CMK (cell line): ENCODE measurements at places on chromosomes 4 and X.

GRCh38 chrX:150182161-150182560, 181.0 kb upstream of the MAMLD1 start:
- DNase-seq: no peak

DNA sequence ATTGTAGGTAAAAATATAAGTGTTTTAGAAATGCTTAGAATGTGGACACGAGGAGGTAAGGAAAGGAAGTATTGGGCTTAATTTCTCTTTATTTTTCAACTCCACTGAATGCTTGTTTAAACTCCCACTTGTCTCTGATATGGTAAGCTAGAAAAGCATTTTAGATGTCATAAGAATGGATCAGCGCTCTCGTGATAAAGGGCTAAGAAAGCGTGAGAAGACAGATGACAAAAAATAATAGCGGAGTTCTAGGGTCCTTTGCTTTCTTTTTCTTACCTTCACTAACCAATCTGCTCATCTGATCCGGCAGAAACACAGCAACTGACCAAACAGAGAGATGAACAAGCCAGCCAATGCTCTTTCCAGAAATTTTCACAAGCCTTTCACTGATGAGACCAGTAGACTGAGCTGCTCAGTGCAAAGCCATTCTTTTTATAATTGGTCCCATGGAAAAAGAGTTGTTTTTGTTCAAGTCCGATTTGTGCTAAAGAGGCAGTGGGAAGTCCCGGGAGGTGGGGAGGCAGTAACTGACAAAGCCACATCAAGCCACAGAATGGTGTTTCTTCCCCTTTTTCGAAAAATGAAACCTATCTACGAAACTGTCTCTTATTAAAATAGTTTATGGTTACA, at the start of gene TASL:
TSS of gene TASL (minus strand) at position 405 of the 630 bp plus-strand sequence. CDS start 17,411 bp downstream, outside the sequence.
- DNase-seq: no peak

DNA sequence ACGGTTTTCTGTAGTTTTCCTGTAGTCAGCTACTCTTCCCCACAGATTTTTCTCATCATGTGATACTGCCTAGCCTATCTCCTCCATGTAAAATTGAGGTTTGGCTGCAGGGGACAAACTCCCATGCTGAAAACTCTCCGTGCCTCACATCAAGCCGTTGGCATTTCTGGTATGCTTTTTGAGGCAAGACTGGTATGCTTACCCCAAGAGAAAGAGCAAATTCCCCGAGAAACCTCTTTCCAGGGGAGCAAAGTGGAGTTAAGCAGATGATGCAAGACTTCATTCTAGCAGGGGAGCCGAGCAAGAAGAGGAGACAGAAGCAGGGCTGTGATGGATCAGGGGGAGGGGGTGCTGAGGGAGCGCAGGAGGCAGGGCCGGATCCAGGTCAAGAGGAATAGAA, 4.8 kb downstream of the SOWAHD start:
- DNase-seq: no peak

GRCh38 chrX:135432881-135433521, 11.3 kb downstream of the SMIM10L2A start:
- no peak for DNase-seq

GRCh38 chrX:110317061-110317819, 645 bp downstream of the AMMECR1 start:
- DNase-seq: no peak

GRCh38 chrX:122184791-122185190, 999.3 kb upstream of the GRIA3 start:
- no peak for DNase-seq
